T-cell (primary cell): ENCODE measurements at places on chromosomes 4 and X.

- no peak for DNase-seq
Measured at GRCh38 chrX:145821291-145821897, 3.8 kb downstream of the SLITRK2 start.

GRCh38 chr4:105122350-105122749 is 24.3 kb upstream of the TET2 start:
- no peak for DNase-seq

GRCh38 chrX:31679861-31680260 is 608.0 kb upstream of the FTHL17 start:
- no peak for DNase-seq

GRCh38 chr4:145847764-145848163 is 90.9 kb downstream of the ZNF827 start:
- DNase-seq = no peak

DNA sequence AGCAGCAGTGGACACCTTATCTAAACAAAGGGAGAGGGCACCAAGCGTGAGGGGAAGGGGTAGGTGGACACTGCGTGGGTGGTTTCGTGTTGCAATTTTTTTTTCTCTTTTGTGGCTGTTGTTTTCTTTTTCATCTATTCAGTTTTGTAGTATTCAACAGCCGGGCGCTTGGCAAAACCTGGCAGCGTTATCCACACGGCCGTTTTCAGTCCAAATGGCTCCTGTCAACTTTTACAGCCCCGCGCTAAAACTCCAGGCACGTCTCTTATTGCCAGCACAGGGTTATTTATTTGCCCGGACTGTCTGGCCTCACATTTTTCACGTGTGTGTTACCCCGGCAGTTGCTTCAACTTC is 192.2 kb downstream of the BCOR start:
- DNase-seq = no peak

DNA sequence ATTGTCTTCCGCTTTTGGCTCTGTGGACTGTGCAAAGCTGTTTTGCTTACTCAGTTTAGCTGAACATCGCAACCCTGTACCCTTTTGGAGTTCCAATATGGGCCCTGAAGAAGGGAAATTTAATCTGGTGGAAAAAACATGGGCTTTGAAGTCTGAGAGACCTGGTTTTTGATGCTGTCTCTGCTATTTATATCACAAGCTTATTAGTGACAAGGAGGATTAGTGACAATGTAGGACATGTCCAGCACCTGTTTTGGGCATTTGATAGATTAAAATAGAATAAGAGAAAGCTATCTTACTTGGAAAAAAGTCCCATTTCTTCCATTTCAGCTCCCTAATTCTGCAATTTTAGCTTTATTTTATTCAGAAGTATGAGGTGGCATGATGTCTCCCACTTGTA is 417.3 kb downstream of the SPRY1 start:
- DNase-seq = no peak

DNA sequence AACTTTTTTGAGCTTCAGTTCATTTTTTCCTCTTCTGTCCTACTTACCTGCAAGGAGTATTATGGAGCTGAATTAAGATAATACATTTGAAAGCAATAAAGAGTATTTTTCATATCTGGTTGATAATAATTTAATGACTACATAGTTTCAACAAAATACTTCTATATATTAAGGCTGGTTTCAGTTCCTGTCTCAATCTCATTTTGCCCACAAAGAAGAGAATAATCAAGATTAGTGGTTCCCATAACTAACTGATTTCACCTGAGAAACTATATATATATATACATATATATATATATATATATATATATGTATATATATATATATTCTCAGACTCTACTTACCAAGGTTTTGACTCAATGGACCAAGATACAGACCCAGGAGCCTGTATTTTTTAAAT is 87.7 kb upstream of the ATOH1 start:
- DNase-seq = no peak

DNA sequence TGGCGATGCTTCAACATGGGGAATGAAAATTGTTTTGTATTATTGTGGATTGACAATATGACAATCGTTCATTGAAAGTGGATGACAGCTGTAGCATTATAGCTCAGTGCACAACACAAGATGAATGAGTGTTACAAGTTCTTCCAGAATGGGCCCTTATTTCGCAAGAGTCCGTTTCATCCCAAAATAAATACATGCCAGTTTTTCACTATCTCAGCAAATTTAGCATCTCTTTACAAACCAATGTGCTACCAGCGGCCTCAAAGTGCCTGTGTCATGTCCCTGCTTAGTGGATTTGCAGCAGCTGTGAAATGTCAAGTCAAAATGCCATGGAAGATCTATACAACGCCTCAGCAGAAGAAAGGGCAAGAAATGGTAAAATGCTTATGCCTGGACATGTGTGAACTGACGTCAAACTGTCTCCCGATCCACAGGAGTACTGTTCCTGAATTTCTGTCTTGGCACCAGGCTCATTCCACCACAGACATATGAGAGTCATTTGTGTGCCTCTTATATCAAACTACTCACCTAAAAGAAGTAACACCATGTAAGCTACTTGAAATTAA is 109.6 kb downstream of the MAML3 start:
- no peak for DNase-seq

- DNase-seq = no peak
Measured at GRCh38 chrX:152988536-152989291, 5.2 kb downstream of the PNMA5 start.

GRCh38 chr4:105241451-105241850 is 94.8 kb downstream of the TET2 start:
- no peak for DNase-seq

DNA sequence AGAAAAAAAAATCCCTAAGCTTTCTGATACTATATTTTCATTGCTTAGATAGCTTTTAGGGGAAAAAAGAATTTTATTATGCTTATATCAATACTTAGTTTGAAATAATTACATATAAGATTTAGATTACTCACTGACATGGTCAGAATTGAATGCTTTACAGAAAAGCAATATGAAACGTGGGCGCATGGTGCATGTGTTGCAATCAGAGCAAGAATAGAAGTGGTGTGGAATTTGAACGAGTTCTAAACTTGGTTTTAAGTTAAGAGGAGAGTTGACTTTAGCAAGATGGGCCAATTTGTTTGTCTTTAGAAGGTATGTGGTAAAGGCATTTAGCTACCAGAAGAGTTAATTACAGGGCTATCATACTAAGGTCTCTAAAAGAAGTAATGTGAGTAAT is 21.4 kb downstream of the OCRL start:
- no peak for DNase-seq

- no peak for DNase-seq
Measured at GRCh38 chrX:53939127-53939526, 105.1 kb downstream of the PHF8 start.

DNA sequence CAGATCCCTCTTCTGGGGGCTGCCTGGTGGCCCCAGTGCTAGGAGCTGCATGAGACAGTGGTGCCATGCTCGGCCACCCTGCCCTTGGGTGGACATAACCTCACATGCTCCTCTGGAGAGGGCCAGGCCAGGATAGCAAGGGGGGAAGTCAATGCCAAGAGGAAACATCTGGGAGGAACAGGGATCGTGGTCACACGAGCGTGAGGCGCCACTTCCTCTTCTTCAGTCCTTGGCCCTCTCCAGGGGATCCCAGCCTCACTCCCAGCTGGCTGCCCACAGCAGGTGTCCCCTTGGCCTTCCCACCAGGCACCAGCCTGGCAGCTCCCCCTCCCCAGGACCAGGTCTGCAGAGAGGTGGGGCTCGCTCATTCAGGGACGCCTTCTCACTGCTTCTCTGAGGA is 28.6 kb downstream of the TBC1D14 start:
- no peak for DNase-seq

GRCh38 chrX:109378281-109378680 is 103.6 kb downstream of the GUCY2F start:
- no peak for DNase-seq

- DNase-seq = no peak
Measured at GRCh38 chr4:155271557-155271956, 63.1 kb downstream of the NPY2R start.
